CD4-positive, alpha-beta T cell treated with Interleukin-2 at 100 ng/mL for 4 hours (primary cell): ENCODE measurements at places on chromosomes 2 and 18.

DNA sequence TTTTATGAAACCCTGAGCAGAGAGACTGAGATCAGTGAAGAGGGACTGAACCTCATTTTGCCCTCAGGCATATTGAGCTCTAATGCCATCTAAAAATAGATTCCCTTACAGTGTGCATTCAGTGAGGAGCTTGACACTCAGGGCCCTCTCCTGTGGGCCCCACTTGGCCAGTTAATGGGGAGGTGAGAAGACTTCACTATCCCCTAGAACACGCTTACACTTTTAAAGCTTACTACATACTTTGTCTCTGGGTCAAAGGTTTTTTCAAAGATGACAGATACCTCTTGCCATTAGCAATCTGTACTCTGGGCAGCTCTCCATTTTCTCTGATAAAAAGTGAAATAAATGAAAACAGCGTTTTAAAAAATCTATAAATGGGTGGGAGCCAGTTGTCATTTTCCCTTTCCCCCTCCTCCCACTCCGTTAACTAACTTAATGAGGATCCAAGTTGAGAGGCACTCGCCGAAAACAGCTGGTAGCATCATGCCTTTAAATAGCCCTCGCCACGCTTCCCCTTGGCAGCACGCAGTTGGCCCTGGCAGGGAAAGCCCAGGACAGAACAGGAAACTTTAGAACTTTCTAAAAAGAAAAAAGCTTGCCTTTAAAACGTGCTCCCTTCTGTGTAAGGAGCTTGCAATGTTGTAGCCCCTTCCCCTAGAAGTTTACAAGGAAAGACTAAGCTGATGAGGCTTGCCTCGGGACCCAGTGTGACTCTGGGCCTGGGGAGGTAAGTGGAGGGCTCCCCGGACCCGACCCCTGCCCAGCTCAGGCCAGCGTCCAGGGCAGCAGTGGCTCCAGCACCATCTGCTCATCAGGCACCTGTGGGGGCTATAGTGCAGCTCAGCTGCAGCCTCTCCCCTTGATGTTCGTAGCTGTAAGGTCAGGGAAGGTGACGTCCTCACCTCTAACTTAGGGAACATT is 58.8 kb upstream of the FOSL2 start:
- no peak for DNase-seq

DNA sequence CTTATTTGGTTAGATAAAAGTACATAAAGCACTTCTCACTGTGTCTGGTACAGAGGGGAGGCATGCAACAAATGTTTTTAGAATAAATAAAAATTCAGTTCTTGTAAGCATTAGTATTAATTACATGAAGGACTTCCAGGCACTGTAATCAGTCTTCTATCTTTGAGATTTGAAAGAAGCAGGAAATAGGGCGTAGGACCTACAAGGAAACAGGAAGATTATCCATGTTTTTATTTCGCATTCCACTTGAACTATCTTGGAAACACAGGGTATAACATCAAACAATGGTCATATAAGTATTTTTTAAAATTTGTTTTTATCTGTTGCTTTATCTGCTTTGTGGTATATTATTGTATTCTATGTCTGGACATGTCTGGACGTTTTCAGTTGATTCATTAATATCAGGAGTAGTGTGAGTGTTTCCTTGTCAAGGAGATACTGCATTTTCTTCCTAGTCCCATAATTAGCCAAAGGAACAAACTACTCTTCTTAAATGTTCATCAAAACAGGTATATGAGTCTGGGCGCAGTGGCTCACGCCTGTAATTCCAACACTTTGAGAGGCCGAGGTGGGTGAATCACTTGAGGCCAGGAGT is 32.5 kb downstream of the BMPR2 start:
- DNase-seq, result no peak

DNA sequence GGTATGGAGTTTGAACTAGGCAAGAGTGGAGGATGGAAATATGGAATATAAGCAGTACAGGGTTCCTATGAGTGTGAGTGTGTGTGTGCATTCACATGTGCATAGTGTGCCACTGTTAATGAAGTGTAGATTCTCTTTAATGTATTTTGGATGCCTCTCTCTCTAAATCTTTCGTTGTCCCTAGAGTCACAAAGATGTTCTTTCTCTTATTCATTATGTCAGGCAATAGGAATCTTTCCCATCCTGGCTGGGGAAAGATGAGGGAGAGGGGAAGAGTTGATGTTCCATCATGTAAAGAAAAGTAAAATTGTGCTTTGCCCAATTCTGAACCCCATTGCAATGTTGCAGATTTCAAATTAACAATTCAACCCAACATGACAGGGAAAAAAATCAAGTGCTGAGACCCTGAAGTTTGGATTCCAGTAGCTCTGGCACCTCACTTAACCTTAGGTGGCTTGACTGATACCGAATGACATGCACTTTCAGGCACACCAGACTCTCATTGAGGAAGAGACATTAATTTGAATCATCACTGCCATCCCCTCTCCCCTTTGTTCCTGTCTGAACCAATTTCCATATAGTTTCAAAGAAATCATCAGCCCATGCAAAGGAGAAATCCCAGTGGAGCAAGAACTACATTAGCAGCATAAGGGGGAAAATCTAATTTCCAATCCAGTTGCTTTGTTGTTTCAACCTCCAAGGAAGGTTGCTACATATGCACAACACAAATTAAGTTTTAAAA is 28.0 kb downstream of the KLF7 start:
- no peak for DNase-seq

- no peak for DNase-seq
These were observed 8.7 kb upstream of the ADGRF3 start for GRCh38 chr2:26355038-26355995.

GRCh38 chr18:32460171-32460731 is 10.4 kb downstream of the GAREM1 start:
- DNase-seq, result no peak
